ENCODE measurements at places on chromosomes 5 and 9.

DNA sequence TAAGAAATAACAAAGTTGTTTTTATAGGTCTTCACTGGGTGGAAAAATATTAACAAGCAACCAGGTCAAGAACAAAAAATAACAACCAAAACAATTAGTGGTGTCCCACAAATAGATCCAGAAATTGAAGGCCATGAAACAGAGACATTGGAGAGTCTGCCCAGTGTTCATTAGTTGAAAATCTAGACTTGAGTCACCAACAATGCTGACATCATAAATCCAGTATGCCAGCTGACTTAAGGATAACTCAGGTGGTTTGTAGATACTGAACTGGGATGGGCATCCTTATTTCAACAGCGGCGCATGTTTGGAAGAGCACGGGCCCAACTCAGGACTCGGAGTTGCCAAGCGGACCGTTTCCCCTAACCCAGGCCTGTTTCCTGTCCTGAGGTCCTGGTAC is 80.7 kb upstream of the TNFAIP8 start:
- no peak for DNase-seq

- DNase-seq: no peak
Measured at GRCh38 chr9:14156046-14156445, 157.9 kb downstream of the NFIB start.

DNA sequence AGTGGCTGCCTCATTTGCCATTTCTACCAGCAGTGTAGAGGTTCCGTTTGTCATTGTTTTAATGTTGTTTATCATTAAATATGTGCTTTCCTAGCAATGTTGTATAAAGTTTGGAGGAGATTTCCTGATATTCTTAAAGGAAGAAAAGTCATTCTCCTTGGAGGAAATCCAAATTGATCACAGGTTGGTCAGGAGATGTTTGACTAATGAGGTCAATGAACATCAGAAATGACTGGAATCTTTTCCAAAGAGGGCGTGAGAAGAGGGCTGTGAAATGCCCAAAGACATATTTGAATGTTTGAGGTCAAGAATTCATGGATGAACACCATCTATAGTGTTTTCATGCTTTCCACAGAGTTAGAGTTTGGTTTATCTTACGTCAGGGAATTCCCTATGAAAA is 471.3 kb downstream of the MAT2B start:
- no peak for DNase-seq

DNA sequence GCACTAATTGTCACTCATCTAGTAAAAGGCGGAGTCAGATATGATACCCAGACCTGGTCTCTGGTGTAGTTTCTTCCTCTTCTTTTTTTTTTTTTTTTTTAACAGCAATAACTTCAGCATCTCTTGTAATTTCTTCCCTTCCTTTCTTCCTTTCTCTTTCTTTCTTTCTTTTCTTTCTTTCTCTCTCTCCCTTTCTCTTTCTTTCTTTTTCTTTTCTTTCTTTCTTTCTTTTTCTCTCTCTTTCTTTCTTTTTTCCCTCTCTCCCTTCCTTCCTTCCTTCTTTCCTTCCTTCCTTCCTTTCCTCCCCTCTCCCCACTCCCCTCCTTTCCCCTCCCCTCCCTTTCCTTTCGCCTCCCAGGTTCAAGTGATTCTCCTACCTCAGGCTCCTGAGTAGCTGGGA is 25.9 kb upstream of the GNPDA1 start:
- no peak for DNase-seq

- DNase-seq: no peak
Measured at GRCh38 chr9:7848498-7848897, 48.9 kb upstream of the DMAC1 start.

DNA sequence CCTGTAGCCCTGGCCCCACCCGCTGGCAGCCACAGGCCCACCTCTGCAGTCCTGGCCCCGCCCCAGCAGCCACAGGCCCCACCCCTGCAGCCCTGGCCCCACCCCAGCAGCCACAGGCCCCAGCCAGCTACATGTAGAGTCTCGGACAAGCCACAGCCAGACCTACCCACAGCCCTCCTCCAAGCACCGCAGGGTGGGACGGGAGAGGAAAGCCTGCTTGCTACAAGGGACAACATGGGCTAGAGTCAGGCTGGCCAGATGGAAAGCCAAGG is 49.5 kb upstream of the SARDH start:
- DNase-seq: no peak

DNA sequence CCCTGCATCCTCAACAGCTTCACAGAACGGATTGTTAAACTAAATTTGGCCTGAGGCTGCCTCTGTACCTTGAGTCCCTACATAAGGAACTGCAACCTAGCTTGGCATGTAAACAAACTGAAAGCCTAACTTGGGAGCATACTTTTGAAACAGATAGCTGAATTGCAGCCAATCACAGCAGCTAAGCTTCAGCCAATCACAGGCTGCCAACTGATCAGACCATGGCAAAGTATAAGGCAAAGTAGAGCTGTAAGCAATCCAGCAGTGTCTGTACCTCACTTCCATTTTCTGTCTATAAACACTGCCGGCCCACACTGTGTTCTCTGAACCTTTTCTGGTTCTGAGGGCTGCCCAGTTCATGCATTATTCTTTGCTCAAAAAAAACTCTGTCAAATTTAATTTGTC is 8.9 kb upstream of the ZNF483 start:
- DNase-seq: no peak

GRCh38 chr9:112914524-112914923 is 23.8 kb upstream of the SLC46A2 start:
- DNase-seq: no peak

DNA sequence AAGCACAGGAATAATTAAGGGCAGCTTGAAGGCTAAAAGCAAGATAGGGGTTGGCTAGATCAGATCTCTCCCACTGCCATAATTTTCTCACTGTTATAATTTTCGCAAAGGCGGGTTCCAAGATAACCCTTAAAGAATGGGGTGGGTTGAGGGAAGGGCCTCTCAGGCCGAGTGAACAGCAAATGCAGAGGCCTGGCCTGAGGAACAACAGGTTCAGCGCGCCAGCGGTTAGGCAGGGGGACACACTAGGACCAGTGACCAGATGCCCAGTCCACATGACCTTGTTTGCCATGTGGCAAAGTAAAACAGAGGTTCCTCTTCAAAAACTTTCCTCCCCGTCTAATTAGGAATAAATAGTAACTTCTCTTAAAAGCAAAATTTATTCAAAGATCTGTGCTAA is 1.2 kb upstream of the PHAX start:
- DNase-seq: no peak

DNA sequence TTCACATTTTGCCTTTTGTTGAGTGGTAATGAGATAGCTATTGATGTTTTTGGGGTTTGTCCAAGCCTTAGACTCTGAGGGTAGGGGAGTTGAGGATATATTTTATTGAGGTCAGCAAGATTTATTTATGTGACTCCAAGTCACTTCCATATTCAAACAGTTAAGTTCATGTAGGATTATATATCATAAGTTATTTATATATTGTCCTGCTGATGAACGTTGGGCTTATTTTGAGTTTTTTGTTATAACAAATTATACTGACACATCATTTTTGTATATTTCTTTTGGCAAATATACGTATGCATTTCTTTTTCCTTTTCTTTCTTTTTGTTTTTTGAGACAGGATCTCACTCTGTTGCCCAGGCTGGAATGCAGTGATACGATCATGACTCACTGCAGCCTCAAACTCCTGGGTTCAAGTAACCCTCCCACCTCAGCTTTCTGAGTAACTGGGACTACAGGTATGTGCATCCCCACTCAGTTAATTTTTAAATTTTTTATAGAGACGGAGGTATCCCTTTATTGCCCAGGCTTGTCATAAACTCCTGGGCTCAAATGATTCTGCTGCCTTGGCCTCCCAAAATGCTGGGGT is 23.5 kb upstream of the IL12B start:
- no peak for DNase-seq

DNA sequence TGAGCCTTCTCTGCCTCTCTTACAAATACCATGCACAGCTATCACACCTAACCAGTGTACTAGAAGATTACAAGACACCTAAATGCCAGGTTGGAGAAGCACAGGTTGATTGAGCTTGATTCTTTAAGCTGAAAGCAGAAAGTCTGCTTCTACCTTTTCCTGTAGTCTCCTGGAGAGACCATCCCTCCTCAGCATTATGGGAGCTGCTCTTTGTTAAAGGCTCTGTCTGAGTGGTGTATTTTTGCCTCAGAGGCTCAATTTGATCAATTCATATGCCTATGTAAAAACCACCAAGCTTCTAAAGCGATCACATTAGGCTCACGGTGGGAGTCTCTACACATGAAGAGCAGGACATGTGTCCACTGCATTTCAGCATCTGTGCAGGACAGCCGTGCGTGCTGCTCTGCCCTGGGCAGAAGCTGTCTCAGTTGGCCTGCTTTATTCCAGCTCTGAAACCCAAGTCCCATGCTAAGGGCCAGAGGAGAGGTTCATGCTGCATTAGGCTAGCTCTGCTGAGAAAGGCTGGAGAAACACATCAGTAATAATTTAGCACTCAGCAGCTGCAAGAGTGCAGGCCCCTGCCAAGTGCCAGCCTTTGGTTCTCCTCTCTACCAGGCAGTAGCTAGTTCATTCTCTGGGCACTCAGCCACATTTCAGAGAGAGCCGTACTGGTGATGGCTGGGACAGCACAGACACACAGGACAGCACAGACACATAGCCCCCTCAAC is 41.7 kb downstream of the TMEM167A start:
- DNase-seq: no peak

DNA sequence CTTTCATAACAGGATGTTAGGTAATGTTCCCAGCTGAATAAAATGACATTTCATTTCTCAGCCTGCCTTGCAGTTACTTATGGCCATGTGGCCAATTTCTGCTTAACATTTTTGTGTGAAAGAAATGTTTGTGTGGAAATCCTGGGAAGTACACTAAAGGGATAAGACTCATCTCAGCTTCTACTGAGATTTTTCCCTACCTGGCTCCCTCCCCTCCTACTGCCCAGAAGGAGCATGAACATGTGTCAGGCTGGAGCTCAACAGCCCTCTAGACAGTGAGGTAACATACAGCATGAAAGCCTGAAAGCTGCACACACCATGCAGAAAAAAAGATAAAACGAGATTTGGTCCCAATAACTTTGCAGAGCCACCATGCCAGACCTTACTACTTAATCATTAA is 288.4 kb upstream of the COX7C start:
- DNase-seq: no peak

- DNase-seq: no peak
Measured at GRCh38 chr9:36268007-36268427, 9.8 kb upstream of the GNE start.

GRCh38 chr9:8542537-8542936 is 743.0 kb upstream of the DMAC1 start:
- no peak for DNase-seq

GRCh38 chr5:35761541-35761940 is 95.2 kb upstream of the IL7R start:
- DNase-seq: no peak

- no peak for DNase-seq
Measured at GRCh38 chr5:141934099-141934844, 10.6 kb downstream of the DELE1 start.

DNA sequence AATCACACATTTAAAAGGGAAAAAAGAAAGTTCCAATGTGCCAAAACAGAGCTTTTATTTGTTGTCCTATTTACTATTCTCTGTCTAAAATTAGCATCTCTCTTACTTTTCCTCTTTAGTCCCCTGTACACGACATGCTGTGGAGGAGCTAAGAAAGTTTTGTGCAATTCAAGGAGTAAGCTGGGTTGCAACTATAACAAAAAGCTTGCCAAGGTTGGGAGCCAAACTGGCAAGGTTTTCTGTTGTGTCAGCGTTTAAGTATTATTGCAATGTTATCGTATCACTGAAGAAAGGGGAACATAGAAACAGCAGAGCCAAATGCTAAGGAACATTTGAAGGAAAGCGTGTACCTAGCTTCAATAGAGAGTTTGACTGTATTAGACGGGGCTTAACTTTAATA is 680.8 kb downstream of the CETN3 start:
- DNase-seq: no peak

- no peak for DNase-seq
Measured at GRCh38 chr5:72276219-72276752, 43.8 kb downstream of the MRPS27 start.

DNA sequence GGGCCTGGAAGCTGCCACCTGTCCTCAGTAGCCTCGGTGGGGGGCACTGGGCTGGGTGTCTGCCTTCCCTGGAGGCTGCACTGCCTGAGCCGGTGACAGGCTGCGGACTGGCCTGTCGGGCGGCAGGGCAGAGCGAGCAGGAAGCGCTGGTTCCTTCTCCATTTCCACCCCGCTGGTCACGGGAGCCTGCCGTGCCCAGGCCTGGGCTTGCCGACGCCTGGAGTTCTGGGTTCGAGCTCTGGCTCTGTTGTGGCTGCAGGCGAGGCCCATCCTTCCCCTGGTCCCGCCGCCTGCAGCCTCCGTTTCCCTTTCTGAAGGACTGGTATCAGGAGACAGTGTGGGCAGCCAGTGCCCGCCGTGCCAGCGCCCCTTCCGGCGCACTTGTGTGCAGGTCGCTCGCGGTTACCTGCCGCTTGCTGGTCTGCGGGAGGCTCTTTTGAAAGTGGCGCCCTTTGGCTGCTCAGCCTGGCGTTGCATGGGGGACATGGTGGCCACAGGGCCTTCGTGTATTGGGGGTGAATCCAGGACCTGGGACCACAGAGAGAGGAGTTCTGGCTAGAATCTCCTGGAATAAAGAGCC is 34.0 kb downstream of the RXRA start:
- DNase-seq: no peak

DNA sequence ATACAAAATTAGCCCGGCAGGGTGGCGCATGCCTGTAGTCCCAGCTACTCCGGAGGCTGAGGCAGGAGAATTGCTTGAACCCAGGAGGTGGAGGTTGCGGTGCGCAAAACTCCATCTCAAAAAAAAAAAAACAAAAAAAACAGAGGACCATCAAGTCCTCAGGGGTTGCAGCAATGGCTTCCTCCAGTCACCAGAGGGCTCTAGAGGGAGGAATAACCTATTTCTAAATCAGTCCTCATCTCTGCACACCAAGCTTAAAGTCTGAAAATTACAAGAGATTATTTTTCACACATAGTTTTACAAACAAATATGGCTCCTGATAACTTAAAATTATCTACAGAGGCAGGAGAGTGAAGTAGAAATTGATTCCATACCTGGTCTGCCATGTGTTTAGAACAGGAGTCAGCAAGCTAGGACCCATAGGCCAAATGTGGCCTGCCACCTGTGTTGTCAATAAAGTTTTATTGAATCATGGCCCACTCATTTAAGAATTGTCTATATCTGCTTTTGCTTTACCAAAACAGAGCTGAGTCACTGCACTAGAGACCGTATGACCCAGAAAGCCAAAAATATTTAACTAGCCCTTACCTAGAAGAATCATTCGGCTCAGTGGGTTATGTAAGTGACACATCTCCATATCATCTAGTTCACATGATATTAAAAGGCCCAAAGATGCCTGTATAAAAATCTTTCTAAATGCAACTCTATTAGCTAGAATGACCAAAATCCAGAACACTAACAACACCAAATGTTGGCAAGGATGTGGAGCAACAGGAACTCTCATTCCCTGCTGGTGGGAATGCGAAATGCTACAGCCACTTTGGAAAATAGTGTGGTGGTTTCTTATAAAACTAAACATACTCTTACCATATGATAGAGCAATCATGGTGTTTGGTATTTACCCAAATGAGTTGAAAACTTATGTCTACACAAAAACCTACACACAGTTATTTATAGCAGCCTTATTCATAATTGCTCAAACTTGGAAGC is 207.7 kb downstream of the FRMD3 start:
- DNase-seq: no peak
